ENCODE measurements at places on chromosomes 7 and 10.

GRCh38 chr7:158710651-158711102, 6.1 kb upstream of the NCAPG2 start:
- peaks cover 21% of the 10 kb centered on the region for H3K4me1 ChIP-seq
- H3K36me3 ChIP-seq, result peaks cover 18% of the 10 kb centered on the region
- peak overlapping the region; percentile 32 for H3K27ac ChIP-seq
- no peak for DNase-seq

- no peak overlapping the region for H3K4me3 ChIP-seq
- DNase-seq, result no peak
- no peak overlapping the region for H3K27ac ChIP-seq
- peaks cover 51% of the 10 kb centered on the region for H3K27me3 ChIP-seq
- peaks cover 10% of the 10 kb centered on the region for H3K4me1 ChIP-seq
These were observed 820 bp upstream of the NRG3 start for GRCh38 chr10:81873932-81874816.

GRCh38 chr10:95266674-95267095, 24.1 kb downstream of the PDLIM1 start:
- DNase-seq, result no peak
- H3K27me3 ChIP-seq, result no peaks in the 10 kb centered on the region
- H3K27ac ChIP-seq, result no peak overlapping the region
- H3K4me3 ChIP-seq, result no peak overlapping the region
- H3K4me1 ChIP-seq, result peaks cover 5% of the 10 kb centered on the region

DNA sequence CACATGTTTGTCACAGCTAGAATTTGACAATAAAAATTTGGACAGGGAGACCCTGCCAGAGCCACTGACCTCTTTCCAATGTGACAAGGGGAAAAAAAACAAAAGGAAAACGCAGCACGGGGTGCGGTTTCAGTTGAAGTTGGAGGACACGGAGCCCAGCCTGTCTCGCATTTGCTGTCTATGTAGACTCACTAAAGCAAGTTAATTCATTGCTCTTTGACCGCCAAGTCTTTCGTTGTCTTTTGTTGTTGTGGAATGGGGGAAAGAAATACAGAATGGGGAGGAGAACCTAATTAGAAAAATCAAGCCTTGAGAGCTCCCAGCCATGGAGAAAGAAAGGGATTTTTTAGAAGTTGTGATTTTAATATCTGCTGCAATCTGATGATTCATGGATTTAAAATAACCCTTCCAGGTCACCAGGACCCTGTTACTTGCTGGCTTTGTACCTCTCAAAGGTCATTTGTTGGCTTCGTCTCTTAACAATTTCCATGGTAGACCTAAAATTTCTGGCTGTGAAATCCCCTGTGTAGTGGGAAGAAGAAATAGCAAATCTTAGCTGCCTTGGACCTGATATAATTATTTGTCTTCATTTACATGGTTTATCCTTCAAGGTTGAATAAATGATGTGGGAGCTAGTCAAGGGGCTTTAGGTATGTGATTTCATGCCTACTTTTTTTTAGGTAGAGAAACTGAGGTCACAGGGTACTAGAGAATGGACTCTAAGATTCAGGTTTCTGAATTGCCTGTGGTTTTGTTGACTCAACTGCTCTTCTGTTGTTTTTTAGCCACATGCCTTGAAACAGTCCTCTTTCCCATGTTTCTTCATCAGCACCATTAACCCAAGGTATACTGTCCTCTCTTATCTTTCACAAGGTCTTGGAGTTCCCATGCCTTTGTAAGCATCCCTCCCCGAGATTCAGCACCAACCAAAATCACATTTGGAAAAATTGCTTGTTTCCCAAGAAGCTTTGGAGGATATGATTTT, 78.7 kb downstream of the TCF7L2 start:
- peaks cover 25% of the 10 kb centered on the region for H3K27me3 ChIP-seq
- no peak for DNase-seq
- H3K36me3 ChIP-seq, result no peaks in the 10 kb centered on the region
- H3K4me3 ChIP-seq, result no peak overlapping the region
- no peaks in the 10 kb centered on the region for H3K4me1 ChIP-seq

GRCh38 chr7:133934977-133935330, 192.2 kb upstream of the LRGUK start:
- DNase-seq, result no peak
- no peak overlapping the region for H3K27ac ChIP-seq
- no peaks in the 10 kb centered on the region for H3K36me3 ChIP-seq
- no peaks in the 10 kb centered on the region for H3K27me3 ChIP-seq
- H3K4me1 ChIP-seq, result no peaks in the 10 kb centered on the region

- H3K27ac ChIP-seq, result no peak overlapping the region
- H3K27me3 ChIP-seq, result peaks cover 6% of the 10 kb centered on the region
- no peak for DNase-seq
- no peaks in the 10 kb centered on the region for H3K4me1 ChIP-seq
These were observed 110.7 kb downstream of the LRMDA start for GRCh38 chr10:75542084-75542483.

DNA sequence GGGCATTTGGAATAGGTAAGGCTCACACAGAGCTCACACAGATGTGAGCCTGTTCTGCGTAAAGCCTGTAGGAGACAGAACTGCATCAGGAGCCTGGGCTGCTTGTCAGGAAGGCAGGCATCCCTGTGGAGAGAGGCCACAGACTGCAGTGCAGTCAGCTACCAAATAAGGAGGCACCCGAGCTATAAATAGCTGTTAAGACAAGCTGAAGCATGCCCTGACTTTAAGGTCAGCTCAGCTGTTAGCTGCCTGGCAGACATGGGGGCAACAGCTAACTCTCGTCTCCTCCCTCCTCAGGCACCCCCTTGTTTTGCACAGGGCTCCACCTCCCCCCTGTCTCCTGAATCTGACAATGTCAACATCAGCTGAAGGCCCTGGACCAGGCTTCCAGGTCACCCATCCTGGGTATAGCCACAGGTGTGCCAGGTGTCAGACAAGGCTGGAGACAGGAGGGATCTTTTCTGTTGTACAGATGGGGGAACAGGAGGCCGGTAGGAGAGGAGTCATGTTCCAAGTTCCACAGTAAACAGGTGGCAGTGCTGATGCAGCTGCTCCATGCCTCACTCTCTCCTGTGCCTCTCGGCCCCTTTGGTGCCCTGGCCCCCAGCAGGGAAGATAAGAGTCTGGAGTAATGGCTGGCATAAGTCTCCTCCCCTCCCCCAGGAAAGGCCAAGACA, 27.6 kb upstream of the MKRN1 start:
- H3K27ac ChIP-seq, result no peak overlapping the region
- no peak overlapping the region for H3K4me3 ChIP-seq
- no peak for DNase-seq
- no peaks in the 10 kb centered on the region for H3K36me3 ChIP-seq
- no peaks in the 10 kb centered on the region for H3K4me1 ChIP-seq
- H3K27me3 ChIP-seq, result peaks cover 3% of the 10 kb centered on the region

DNA sequence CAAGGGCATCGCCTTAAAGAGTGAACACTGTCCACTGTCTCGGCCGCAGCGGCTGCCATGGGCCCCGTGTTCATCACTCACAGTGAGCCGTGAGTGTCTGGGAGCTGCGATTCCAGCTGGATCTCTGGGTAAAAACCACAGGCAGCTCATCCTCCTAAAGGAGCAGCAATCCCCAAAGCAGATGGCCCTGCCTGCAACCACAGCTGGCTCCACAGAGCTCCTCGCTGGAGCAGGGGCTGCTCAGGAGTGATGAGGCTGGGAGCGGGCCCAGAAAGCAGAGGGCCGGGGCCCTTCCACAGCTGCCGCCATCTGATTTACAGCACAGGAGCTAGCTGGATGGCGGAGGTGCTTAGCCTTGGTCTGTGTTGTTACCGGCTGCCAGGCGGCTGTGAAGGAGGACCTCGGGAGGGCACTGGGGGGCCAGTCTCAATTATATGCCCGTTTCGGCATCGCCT, 6.6 kb upstream of the TMEM184A start:
- H3K27ac ChIP-seq, result no peak overlapping the region
- DNase-seq, result no peak
- H3K4me3 ChIP-seq, result no peak overlapping the region
- H3K27me3 ChIP-seq, result no peaks in the 10 kb centered on the region
- peaks cover 1% of the 10 kb centered on the region for H3K4me1 ChIP-seq
- peaks cover 5% of the 10 kb centered on the region for H3K36me3 ChIP-seq

GRCh38 chr7:81025360-81025759, 106.5 kb upstream of the SEMA3C start:
- no peak for DNase-seq
- H3K4me1 ChIP-seq, result no peaks in the 10 kb centered on the region
- no peaks in the 10 kb centered on the region for H3K27me3 ChIP-seq

GRCh38 chr10:99730026-99730425, 1.9 kb downstream of the COX15 start:
- H3K4me1 ChIP-seq, result peaks cover 16% of the 10 kb centered on the region
- H3K36me3 ChIP-seq, result peaks cover 31% of the 10 kb centered on the region
- H3K27ac ChIP-seq, result no peak overlapping the region

GRCh38 chr7:1022801-1023465, 21.4 kb upstream of the GPR146 start:
- no peak for DNase-seq
- H3K27ac ChIP-seq, result no peak overlapping the region
- H3K4me3 ChIP-seq, result no peak overlapping the region
- no peaks in the 10 kb centered on the region for H3K27me3 ChIP-seq
- H3K4me1 ChIP-seq, result peaks cover 8% of the 10 kb centered on the region

GRCh38 chr7:152189061-152189460, 163.6 kb downstream of the GALNT11 start:
- H3K4me3 ChIP-seq, result no peak overlapping the region
- H3K27ac ChIP-seq, result no peak overlapping the region
- DNase-seq, result no peak
- no peaks in the 10 kb centered on the region for H3K27me3 ChIP-seq
- H3K4me1 ChIP-seq, result no peaks in the 10 kb centered on the region

DNA sequence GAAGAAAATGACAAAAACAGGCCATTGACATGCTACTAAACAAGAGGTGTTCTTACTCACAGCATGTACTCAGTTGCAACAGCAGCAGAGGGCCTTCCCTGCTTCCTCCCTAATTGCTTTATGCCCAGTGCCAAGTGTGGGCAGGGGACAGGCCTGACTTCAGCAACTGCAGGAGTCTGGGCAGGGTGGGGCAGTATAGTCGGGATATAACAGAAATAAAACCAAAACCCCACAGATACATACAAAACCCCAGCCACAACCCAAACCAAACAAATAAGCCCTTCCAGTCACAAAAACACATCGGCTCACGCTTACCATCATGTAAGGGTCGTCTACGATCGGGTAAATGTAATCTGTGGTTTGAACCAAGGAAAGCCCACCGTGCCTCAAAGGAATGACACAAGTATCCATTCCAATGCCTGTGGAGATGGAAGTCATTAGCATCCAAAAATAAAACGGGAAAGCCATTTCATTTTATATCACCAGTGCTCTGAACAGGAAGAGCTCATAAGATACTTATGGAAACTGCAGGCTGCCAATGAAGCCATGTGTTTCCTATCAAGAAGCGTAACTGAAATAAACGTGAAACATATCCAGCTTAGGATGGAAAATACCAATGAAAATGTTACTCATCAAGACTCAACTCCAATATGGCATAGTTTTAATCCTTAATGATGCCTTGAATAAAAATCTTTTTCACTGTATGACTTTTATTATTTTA, 9.5 kb downstream of the SEPHS1 start:
- H3K27me3 ChIP-seq, result no peaks in the 10 kb centered on the region
- no peak overlapping the region for H3K27ac ChIP-seq
- H3K36me3 ChIP-seq, result peaks cover 39% of the 10 kb centered on the region
- no peak overlapping the region for H3K4me3 ChIP-seq
- H3K4me1 ChIP-seq, result peaks cover 18% of the 10 kb centered on the region
- no peak for DNase-seq

GRCh38 chr7:73735528-73735905, 3.1 kb downstream of the ABHD11 start:
- DNase-seq, result no peak
- peaks cover 7% of the 10 kb centered on the region for H3K4me1 ChIP-seq
- H3K27ac ChIP-seq, result no peak overlapping the region
- peaks cover 3% of the 10 kb centered on the region for H3K36me3 ChIP-seq
- no peak overlapping the region for H3K4me3 ChIP-seq
- H3K27me3 ChIP-seq, result peaks cover under 1% of the 10 kb centered on the region

DNA sequence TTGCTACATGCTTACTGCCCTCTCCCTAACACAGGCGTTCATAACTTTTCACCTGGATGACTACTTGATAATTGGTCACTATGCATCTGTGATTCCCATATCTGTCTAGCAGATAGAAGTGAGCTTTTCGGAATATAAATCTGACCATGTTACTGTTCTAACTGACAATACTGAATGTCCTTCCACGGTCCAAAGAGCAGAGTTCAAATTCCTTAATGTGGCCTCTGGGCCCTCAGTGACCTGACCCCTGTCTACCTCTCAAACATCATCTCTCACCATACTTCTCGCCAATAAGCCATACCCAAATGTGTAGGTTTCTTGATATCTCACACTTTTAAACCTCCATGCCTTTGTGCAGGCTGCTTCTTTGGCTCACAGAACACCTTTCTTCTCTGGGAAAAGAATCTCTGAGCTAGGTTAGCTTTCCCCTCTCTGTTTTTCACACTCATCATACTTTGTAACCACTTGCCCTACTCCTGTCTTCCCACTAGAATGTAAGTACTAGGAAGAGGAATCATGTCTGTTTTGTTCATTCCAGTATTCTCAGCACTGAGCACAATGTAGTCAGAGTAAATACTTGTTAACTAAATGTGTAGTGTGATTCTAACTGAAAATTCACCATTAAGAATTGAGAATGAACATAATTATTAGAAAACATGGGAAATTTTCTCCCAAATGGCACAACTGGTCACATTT, 39.2 kb upstream of the LRRC17 start:
- no peak for DNase-seq
- peaks cover 8% of the 10 kb centered on the region for H3K27me3 ChIP-seq
- H3K27ac ChIP-seq, result peak overlapping the region; percentile 49
- H3K36me3 ChIP-seq, result no peaks in the 10 kb centered on the region
- H3K4me3 ChIP-seq, result peak overlapping the region; percentile 27

DNA sequence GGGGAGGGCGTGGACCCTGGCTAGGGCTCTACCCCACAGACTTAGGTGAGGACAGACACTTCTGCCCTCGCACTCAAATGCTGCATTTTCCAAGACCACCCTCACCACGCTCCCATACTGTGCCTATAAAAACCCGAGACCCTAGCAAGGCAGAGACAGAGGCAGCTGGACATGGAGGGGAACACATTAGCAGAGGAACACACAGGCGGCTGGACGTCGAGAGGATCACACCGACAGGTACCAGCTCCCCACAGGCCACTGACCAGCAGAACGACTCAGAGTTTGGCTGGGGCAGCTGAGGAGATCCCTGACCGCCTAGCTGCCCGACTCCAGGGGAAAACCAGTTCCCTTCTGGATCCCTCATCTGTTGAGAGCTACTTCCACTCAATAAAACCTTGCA, 338.2 kb upstream of the SMIM30 start:
- no peak overlapping the region for H3K27ac ChIP-seq
- no peak overlapping the region for H3K4me3 ChIP-seq
- H3K4me1 ChIP-seq, result no peaks in the 10 kb centered on the region
- H3K36me3 ChIP-seq, result no peaks in the 10 kb centered on the region

DNA sequence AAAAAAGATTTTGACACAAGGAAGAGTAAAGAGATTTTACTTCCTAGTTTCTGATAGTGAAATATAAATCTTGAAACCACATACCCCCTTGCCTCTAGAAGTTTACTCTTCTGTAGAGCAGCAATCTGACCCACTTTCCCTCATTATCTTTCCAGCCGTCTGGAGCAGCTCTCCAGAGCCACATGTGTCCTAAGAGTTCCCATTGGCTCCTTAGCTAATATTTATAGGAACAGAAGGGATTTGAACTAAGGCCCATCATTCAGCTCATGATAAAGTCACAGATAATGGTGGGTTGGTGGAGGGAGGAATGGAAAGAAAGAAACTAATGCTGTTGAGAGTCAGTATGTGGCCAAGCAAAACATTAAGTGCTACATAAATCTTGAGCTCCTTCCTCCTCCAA, 121.8 kb downstream of the INHBA start:
- no peak overlapping the region for H3K27ac ChIP-seq
- H3K4me3 ChIP-seq, result no peak overlapping the region
- no peaks in the 10 kb centered on the region for H3K4me1 ChIP-seq
